Motor neuron (in vitro differentiated cells): ENCODE measurements at places on chromosomes 12 and 14. TPM values are rescaled to one million over a fixed set of nuclear protein-coding genes. Genes with fewer than 3 reads are reported as not detected.

Gene ATF7
- 8.4 and 9.6 TPM in 2 replicates for total RNA-seq

Gene VRTN
- total RNA-seq = 0.11 and 0.19 TPM in 2 replicates

Gene ACOT6
- 0.36 TPM in 1 of 2 replicates, not detected in the other for total RNA-seq

Gene CDCA3
- total RNA-seq = 5.4 and 6.6 TPM in 2 replicates

Gene GNS
- 68.6 and 70.3 TPM in 2 replicates for total RNA-seq

Gene FRS2
- total RNA-seq = 36.8 and 37.8 TPM in 2 replicates

Gene RHOJ
- total RNA-seq = 0.49 and 0.63 TPM in 2 replicates

Gene LHX5
- total RNA-seq = 1.6 TPM in 1 of 2 replicates, not detected in the other

Gene PRIMA1
- total RNA-seq = 2.2 and 3.3 TPM in 2 replicates

Gene CLEC2A
- total RNA-seq = not detected in 2 replicates

Gene FOXG1
- 0.23 and 0.42 TPM in 2 replicates for total RNA-seq

Gene DLK1
- 6.6 and 7.4 TPM in 2 replicates for total RNA-seq

Gene TAS2R46
- total RNA-seq = 1.6 and 3.3 TPM in 2 replicates

Gene KRT6B
- not detected in 2 replicates for total RNA-seq

Gene AQP6
- total RNA-seq = 0.23 and 0.31 TPM in 2 replicates

Gene DNAJC22
- total RNA-seq = 1.0 and 1.4 TPM in 2 replicates

Gene TCL1A
- not detected in 2 replicates for total RNA-seq

Gene E2F7
- 1.1 and 2.3 TPM in 2 replicates for total RNA-seq

Gene MSRB3
- total RNA-seq = 1.6 and 2.4 TPM in 2 replicates

Gene PTPRQ
- 0.06 and 0.11 TPM in 2 replicates for total RNA-seq

Gene HOXC12
- total RNA-seq = 0.18 and 0.21 TPM in 2 replicates

Gene CMA1
- not detected in 2 replicates for total RNA-seq

Gene FBXO21
- 63.7 and 66.7 TPM in 2 replicates for total RNA-seq

Gene CD27
- 0.45 TPM in 1 of 2 replicates, not detected in the other for total RNA-seq

Gene ALDH1L2
- 13.9 and 15.9 TPM in 2 replicates for total RNA-seq

Gene ASPG
- 0.09 and 1.1 TPM in 2 replicates for total RNA-seq

Gene AKAP6
- total RNA-seq = 92.9 and 127 TPM in 2 replicates

Gene UNC79
- 5.2 and 8.8 TPM in 2 replicates for total RNA-seq

Gene GPR84
- 0.14 and 0.59 TPM in 2 replicates for total RNA-seq

Gene RASAL1
- total RNA-seq = 0.18 TPM in 1 of 2 replicates, not detected in the other

Gene GPD1
- total RNA-seq = 0.81 and 3.6 TPM in 2 replicates

Gene MYO1H
- 0.41 and 0.50 TPM in 2 replicates for total RNA-seq

Gene KLRC3
- not detected in 2 replicates for total RNA-seq

Gene WIF1
- total RNA-seq = 0.49 and 1.1 TPM in 2 replicates

Gene PLD4
- 0.09 and 0.41 TPM in 2 replicates for total RNA-seq

Gene RERGL
- total RNA-seq = not detected in 2 replicates

Gene TPCN1
- total RNA-seq = 2.4 and 2.7 TPM in 2 replicates

Gene PPP2R3C
- 23.2 and 29.9 TPM in 2 replicates for total RNA-seq

Gene CCDC177
- 3.5 and 4.3 TPM in 2 replicates for total RNA-seq
